RKO (cell line): ENCODE measurements at places on chromosomes 11 and 22.
A peak's percentile ranks its signal among the peaks of the same experiment; 100 is the strongest.

DNA sequence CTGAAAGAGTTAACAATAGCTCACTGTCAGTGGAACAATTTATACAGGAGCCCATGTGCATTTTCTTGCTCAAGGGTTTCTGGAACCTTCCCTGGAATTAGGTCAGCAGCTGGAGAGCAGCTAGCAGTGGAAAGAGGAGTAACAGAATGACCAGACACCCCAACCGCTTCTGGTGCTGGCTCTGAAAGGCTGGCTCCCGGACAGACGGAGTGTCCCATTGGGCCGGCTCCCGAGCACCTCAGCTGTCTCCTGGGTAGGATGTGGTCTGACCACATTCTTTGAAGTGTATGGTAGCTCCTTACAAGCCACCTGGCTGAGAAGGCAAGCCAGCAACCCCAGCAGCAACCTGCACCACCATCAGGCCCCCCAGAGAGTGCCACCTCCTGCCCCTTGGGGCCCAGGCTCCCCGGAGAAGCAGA is 44.7 kb downstream of the ABTB2 start:
- DNase-seq = no peak

GRCh38 chr11:75939516-75939915 is 124.5 kb downstream of the UVRAG start:
- DNase-seq = no peak

- DNase-seq = no peak
Observed at GRCh38 chr22:40224702-40225101, 47.0 kb downstream of the TNRC6B start.

- no peak for DNase-seq
Observed at GRCh38 chr11:60869451-60869825, 2.1 kb downstream of the ZP1 start.

- no peak for DNase-seq
Observed at GRCh38 chr11:28259177-28259843, 151.1 kb downstream of the METTL15 start.

- DNase-seq = no peak
Observed at GRCh38 chr11:67158221-67158620, 39.2 kb downstream of the KDM2A start.

DNA sequence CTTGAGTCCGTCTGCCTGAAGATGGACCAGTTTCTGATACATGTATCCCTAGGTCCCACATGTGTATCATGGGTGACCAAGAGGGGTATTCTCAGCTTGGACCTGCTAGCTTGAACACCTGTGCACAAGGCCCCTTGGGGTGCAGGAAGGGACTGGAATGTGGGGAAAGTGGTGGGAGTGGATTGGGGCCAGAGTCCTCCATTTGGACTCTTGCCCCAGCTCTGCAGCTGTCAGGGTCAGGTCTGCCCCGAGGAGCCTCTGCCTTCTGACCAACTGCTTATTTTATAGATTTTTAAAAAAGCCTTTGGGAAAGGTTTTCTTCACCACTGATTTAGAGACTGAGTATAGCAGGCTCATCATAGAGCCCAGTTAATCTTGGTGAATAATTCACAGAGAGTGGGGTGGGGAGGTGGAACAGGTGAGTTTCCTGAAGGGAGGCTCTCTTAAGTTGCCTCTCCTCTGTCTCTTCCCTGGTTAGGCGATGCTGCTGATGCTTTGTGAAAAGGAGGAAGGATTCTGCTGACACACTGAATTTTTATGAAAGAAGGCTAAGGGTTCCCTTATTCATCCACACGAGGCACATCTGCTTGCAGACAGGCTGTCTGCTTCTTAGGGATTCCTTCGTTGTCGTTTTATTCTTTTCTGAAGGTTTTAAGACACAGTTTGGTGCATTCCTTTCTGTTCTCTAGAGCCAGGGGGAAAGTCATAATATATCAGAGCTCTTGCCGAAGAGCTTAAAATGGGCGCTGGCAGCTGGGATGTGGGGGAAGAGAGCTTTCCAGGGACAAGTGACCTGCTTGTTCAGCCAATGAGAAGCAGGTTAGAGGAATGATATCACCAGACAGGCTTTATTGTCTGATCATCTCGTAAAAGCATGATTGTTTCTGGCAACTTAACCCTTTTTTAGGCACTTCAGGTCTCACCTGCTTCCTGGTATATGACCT is 19.9 kb downstream of the TRIM44 start:
- no peak for DNase-seq

GRCh38 chr11:109229682-109230081 is 192.3 kb upstream of the C11orf87 start:
- no peak for DNase-seq

- DNase-seq = no peak
Observed at GRCh38 chr11:119121811-119122124, 388 bp downstream of the HINFP start.

- DNase-seq = peak; percentile 75
Observed at GRCh38 chr11:66068154-66068821, 1.8 kb upstream of the PACS1 start.

- DNase-seq = no peak
Observed at GRCh38 chr11:44229624-44230023, 80.3 kb downstream of the ALX4 start.

DNA sequence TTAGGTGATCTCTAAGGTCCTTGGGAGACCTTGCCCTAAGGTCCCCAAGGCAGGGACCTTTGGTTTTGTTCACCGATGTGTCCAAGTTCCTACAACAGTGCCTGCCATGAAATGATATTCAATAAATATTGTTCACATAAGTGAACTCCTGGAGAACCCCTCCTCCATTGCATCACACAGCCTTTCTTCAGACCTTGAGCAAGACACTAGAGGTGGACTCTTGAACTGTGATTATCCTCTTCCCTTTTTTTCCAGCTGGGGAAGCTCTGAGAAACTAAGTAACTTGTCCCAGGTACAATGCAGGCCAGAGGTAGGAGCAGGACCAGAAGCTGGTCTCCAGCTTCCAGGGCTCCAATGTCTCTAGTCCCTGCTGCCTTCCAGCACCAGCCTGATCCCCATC is 76.6 kb upstream of the LMO1 start:
- no peak for DNase-seq
